ENCODE measurements at places on chromosomes 11 and 22.

DNA sequence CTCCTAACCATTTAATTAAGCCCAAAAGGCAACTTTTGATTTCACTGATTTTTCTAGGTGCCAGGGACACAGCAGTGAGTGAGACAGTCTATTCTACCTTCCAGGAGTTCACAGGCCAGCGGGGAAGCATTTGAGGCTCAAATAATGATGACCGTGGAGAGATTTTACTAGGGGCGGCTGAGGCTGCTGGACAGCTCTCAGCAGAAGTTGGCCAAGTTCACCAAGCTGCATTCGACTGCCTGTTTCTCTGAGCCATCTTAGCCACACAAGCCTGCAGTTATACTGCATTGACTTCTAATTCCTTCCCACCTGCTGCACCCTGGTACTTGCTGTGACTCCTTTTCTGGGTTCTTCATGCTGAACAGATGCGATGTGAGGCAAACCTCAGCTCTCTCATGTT is 168.9 kb upstream of the TBCEL start:
- DNase-seq: no peak

GRCh38 chr22:42621505-42622002 is 6.9 kb upstream of the POLDIP3 start:
- peak; percentile 44 for DNase-seq

- DNase-seq: no peak
Observed at GRCh38 chr11:92707173-92707619, 262.3 kb upstream of the MTNR1B start.

- DNase-seq: no peak
Observed at GRCh38 chr22:20170170-20170569, 19.3 kb upstream of the CCDC188 start.

DNA sequence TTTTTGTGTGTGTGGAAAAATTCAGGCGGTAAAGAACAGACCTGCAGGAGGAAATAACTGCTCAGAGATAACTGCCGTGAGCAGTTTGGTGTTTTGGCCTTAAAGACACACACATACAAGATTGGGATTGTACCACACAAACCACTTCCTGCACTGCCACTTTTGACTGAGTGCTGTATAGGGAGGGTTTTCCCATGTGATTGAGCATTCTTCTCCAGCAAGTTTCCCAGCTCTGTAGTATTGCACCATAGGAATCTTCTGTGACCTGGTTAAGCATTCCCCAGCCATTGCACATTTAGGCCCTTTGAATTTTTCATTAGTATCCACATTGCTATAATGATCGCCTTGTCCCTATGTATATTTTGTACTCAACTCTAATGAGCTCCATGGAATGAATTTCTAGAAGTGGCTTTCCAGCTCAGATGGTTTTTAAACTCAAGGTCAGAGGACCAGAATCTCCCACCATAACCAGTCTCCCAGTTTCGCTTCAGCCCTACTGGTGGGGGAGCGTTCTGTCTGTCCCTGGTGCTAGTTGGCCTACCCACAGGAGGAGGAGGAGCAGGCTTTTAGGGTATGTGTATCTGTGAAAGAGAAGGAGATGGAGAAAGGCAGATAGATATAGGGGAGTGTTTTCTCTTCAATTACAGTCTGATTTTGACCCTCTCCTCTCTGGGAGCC is 9.3 kb downstream of the CD82 start:
- peak; percentile 90 for DNase-seq

DNA sequence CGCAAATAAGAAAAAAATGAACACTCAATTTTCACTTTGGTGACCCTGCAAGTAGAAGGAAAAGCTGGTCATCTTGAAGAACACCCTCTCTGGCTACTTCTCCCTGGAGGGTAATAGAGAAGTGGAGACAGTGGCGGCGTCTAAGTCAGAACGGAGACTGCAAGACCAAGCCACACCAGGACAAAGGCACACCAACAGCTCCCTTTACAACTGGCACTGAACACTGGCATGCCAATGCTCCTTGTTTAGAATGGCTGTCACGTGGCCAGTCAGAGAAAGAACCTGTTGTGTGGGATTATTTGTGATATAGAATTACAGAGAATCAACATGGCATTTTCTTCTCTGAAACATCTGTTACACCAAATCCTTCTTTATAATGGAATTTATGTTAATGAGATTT is 61.3 kb upstream of the YPEL1 start:
- DNase-seq: no peak

GRCh38 chr22:23179381-23180299 is 669 bp upstream of the BCR start:
- peak; percentile 9 for DNase-seq

DNA sequence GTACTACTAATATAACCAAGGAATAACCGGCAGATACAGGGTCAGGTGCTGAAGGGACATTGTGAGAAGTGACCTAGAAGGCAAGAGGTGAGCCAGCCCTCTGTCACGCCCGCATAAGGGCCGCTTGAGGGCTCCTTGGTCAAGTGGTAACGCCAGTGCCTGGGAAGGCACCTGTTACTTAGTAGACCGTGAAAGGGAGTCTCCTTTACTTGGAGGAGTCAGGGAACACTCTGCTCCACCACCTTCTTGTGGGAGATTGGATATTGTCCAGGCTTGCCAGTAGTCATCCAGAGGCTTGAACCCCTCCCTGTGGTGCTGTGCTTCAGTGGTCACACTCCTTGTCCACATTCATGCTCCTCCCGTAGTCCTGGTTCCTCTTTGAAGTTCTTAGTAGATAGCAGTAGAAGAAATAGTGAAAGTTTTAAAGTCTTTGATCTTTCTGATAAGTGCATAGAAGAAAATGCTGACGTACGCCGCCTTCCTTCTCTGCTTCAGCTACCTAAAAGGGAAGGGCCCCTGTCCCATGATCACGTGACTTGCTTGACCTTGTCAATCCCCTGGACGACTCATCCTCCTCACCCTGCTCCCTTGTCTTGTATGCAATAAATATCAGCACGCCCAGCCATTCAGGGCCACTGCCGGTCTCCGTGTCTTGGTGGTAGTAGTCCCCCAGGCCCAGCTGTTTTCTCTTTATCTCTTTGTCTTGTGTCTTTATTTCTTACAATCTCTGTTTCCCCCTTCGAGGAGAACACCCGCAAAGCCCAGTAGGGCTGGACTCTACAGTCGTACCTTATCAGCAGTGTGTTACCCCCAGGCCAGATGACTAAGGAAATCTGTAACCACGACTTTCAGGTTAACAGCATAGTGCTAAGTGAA is 6.1 kb downstream of the NUP50 start:
- peak; percentile 37 for DNase-seq

GRCh38 chr11:11279956-11280689 is 72.9 kb downstream of the CSNK2A3 start:
- DNase-seq: no peak

DNA sequence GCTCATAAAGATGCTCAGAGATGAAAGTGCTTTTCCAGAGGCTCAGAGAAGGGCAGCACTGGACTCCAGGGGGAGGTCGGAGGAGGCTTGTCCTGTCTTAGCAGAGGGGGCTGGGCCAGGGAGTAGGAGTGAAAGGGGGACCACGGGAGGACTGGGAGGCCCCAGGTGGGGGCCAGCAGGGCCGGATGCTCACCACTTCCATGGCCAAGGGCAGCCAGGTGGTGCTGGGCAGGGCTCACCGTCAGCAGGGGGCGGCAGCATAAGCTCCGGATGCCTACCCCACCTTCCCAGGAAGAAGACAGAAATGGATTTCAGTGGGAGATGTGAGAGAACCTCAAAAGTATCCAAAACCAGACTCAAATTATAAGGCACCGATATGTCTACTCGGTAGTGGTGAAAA is 11.0 kb downstream of the RAB36 start:
- no peak for DNase-seq

GRCh38 chr11:134864233-134864967 is 452.4 kb upstream of the B3GAT1 start:
- no peak for DNase-seq

GRCh38 chr22:17484608-17485007 is 78.7 kb upstream of the SLC25A18 start:
- no peak for DNase-seq

- DNase-seq: no peak
Observed at GRCh38 chr11:65642014-65642671, 4.2 kb downstream of the SIPA1 start.

GRCh38 chr11:134578807-134579723 is 167.0 kb upstream of the B3GAT1 start:
- no peak for DNase-seq

GRCh38 chr11:10414181-10414580 is 40.9 kb upstream of the AMPD3 start:
- no peak for DNase-seq

GRCh38 chr11:93166862-93167261 is 30.9 kb downstream of the SLC36A4 start:
- DNase-seq: no peak

GRCh38 chr22:20426259-20426615 is 11.4 kb downstream of the SCARF2 start:
- DNase-seq: no peak
